ENCODE measurements at places on chromosomes 7 and 10. TPM values are rescaled to one million over a fixed set of nuclear protein-coding genes. Genes with fewer than 3 reads are reported as not detected.
A peak's percentile ranks its signal among the peaks of the same experiment; 100 is the strongest.

- DNase-seq, result no peak
Measured at GRCh38 chr7:34425631-34426384, 232.2 kb upstream of the NPSR1 start.

DNA sequence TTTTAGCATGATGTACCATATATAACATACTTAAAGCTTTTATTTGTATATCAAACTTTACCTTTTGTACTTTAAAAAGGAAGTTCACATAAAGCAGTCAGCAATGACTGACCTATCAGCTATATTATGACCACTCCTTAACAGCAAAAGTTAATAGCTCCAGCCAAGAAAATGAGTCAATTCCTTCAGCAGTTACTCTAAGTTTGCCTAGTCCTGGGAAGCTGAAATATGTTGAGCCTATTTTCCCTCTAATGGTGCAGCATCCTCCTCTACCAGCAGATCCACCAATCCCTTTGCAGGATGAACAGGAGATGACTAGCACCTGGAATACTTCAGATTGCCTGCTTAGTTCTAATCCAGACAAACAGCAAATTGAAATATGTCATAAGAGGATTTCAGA is 64.2 kb downstream of the CUL2 start:
- no peak for DNase-seq

DNA sequence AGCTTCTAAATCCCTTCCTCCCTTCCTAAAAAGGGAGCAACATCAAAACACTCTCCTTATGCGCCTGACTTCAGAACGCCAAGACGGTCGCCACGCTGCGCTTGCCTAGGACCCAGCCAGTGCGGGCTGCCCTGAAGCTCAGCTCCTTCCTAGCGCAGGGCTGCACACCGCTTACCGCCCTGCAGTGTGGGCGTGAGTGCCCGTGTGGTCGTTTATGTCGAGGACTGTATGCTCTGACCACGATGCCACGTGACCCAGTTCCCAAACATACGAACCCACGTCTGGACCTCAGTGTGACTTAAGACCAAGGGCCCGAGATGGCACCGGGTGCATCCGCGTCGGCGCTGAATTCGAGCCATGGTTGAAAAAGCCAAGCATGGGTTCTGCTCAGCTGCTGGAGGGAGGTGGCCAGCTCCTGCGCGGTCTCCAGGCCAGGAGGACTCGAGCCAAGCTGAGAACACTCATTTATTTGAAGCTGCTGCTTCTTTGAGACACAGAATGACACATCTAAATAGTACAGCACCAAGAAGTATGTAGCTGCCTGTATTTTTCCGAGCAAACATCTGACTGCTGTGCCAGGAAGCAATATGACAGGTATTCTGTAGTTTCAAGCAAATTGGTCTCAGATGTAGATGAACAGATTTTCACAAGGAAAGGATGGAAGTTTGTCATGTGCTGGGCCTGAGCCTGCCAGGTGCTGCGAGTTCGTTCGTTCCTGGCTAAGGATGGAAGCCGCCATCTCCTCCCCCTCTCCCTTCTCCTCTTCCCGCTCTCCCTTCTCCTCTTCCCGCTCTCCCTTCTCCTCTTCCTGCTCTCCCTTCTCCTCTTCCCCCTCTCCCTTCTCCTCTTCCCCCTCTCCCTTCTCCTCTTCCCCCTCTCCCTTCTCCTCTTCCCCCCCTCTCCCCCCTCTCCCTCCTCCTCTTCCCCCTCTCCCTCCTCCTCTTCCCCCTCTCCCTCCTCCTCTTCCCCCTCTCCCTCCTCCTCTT is 184.7 kb downstream of the EBF3 start:
- peak; percentile 34 for DNase-seq

DNA sequence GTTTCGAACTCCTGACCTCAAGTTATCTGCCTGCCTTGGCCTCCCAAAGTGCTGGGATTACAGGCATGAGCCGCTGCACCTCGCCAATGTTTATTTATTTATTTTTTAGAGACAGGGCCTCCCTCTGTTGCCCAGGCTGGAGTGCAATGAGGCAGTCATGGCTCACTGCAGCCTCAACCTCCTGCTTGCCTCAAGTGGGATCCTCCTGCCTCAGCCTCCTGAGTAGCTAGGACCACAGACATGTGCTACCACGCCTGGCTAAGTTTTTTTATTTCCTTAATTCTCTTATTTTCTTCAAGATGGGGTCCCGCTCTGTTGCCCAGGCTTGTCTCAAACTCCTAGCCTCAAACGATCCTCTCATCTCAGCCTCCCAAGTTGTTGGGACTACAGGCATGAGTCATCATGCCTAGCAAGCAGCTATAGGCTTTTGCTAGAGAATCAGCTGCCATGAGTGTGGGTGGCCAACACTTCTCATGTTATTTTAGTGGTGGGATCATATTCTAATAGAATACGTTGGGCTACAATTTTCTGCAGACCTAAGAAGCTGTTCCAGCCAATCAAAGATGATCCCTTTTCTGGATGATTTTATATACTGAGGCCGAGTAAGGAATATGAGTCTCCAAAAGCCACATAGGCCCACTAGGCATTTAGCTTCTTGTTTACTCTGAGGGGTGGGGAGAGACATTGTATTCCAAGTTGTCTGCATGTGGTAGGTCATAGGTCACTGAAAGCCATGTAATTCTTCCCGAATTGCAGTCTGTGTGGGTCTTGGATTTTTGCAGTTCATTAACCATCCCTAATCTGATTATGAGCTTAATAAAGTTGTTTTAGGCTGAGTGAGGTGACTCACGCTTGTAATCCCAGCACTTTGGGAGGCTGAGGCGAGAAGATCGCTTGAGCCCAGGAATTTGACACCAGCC is 7.6 kb upstream of the TMEM248 start:
- DNase-seq, result no peak

DNA sequence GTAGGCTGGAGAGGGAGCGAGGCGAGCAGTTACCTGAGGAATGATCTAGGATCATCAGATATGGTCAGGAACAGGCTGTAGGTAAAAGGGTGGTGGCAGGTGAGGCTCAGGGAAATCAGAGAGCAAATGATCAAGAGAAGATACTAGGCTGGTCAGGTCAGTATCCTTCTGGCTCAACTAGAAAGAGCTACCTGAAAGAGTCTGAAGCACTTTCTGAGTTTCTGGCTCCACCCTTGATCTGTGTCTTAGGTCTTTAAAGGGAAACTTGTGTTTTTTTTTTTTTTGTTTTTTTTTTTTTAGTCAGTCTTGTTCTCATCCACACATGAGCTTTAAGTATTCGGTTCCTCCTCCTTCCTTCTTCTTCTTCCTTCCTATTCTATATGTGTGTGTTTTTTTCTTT is 10.5 kb downstream of the ADAM22 start:
- no peak for DNase-seq

CYP3A4 gene
- not detected for total RNA-seq

BCCIP gene
- total RNA-seq, result 94.3 TPM

CC2D2B gene
- 1.4 TPM for total RNA-seq

OR2A14 gene
- total RNA-seq, result not detected

FAM25G gene
- not detected for total RNA-seq

STAG3 gene
- 2.1 TPM for total RNA-seq

Data from endodermal cell (in vitro differentiated cells).